ENCODE measurements at places on chromosomes 7 and 10. TPM values are rescaled to one million over a fixed set of nuclear protein-coding genes. Genes with fewer than 3 reads are reported as not detected.

- no peak for DNase-seq
- no peaks in the 10 kb centered on the region for H3K27me3 ChIP-seq
- H3K36me3 ChIP-seq = no peaks in the 10 kb centered on the region
- H3K27ac ChIP-seq = no peak overlapping the region
- H3K4me3 ChIP-seq = no peak overlapping the region
Measured at GRCh38 chr10:31034098-31034909, 2.6 kb upstream of the ZNF438 start.

GRCh38 chr7:2116989-2117591 lies 115.7 kb downstream of the MAD1L1 start:
- no peak for DNase-seq
- no peaks in the 10 kb centered on the region for H3K4me1 ChIP-seq
- H3K27ac ChIP-seq = peak overlapping the region; percentile 34
- no peaks in the 10 kb centered on the region for H3K27me3 ChIP-seq

Gene GIMAP7
- total RNA-seq = 21.8 TPM

Gene RTKN2
- total RNA-seq = not detected

Gene TSPAN12
- 111 TPM for total RNA-seq

DNA sequence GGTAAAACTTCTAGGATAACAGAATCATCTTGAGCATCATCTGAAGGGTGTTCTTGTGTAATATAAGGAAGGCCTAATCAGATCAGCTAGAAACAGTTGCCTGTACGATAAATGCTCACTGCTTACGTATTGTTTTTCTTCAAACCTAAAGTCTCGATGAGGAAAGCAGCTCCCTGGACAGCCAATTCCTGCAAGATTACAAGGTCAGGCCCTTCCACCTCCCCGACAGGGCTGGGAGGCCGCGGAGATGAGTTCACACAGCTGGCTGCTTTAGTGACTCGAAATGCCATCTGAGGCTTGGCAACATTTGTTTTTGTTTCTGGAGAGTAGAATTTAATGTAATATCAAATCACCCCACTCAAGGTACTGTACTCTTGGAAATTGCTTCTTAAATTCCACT lies 95.1 kb upstream of the PFKP start:
- no peaks in the 10 kb centered on the region for H3K27me3 ChIP-seq
- no peaks in the 10 kb centered on the region for H3K36me3 ChIP-seq
- H3K4me3 ChIP-seq = no peak overlapping the region
- no peak for DNase-seq
- H3K4me1 ChIP-seq = no peaks in the 10 kb centered on the region

Gene TUBAL3
- total RNA-seq = not detected

Gene TMEM178B
- total RNA-seq = 0.95 TPM

Gene MALRD1
- total RNA-seq = 1.4 TPM

Data from adrenal gland (tissue), 19 donors.